Caki2 (cell line): ENCODE measurements at places on chromosomes 5 and 9. TPM values are rescaled to one million over a fixed set of nuclear protein-coding genes. Genes with fewer than 3 reads are reported as not detected.

Gene ARSI
- total RNA-seq = not detected in 2 replicates

Gene NR6A1
- total RNA-seq = 0.64 and 1.3 TPM in 2 replicates

Gene HSD17B3
- total RNA-seq = 2.4 TPM in 1 of 2 replicates, not detected in the other

Gene SHROOM1
- total RNA-seq = 8.7 and 11.6 TPM in 2 replicates

Gene THOC3
- 21.4 and 40.4 TPM in 2 replicates for total RNA-seq

Gene RLN2
- not detected in 2 replicates for total RNA-seq

Gene PCDHGA6
- total RNA-seq = 1.6 TPM in 1 of 2 replicates, not detected in the other

Gene LPAR1
- total RNA-seq = 28.2 and 36.2 TPM in 2 replicates

Gene AJM1
- 1.3 and 1.7 TPM in 2 replicates for total RNA-seq

Gene PPIC
- 21.9 and 24.8 TPM in 2 replicates for total RNA-seq

Gene SPATA24
- total RNA-seq = 2.5 and 12.8 TPM in 2 replicates

Gene SPATA31C1
- not detected in 2 replicates for total RNA-seq

Gene SPAAR
- total RNA-seq = not detected in 2 replicates
